CD4-positive, alpha-beta memory T cell (primary cell): ENCODE measurements at places on chromosomes 5 and 9. TPM values are rescaled to one million over a fixed set of nuclear protein-coding genes. Genes with fewer than 3 reads are reported as not detected.

Gene GLIPR2
- 18.9 TPM for total RNA-seq

DNA sequence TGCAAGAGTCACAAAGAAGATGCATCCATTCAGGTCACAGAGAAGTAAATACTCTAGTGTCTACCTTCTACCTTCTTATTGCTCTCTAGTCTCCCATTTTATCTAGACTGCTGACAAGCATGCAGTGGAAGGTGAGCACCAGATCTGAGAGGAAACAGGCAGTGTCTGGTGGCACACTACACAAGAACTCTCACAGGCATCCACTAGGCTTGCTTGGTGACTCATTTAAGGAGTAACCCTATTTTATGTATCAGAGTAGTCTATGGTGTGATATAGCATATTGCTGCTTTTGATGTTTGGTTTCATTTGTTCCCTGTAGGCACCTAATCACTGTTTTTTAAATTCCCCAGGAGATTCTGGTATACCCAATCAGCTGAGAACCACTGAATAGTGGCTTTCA lies 1.6 kb upstream of the THBS4 start:
- no peak for DNase-seq
- H3K36me3 ChIP-seq, result no peaks in the 10 kb centered on the region
- H3K27ac ChIP-seq, result no peak overlapping the region
- H3K27me3 ChIP-seq, result peaks cover 20% of the 10 kb centered on the region

Gene PHPT1
- 41.3 TPM for total RNA-seq

Gene SLC1A1
- 1.00 TPM for total RNA-seq

GRCh38 chr5:81336556-81336955 lies 35.2 kb downstream of the ZCCHC9 start:
- no peak overlapping the region for H3K4me3 ChIP-seq
- H3K36me3 ChIP-seq, result no peaks in the 10 kb centered on the region
- H3K27me3 ChIP-seq, result peaks cover 3% of the 10 kb centered on the region
- H3K4me1 ChIP-seq, result no peaks in the 10 kb centered on the region
- no peak overlapping the region for H3K27ac ChIP-seq

Gene BTNL3
- total RNA-seq, result not detected

- peaks cover 41% of the 10 kb centered on the region for H3K4me1 ChIP-seq
- no peak for DNase-seq
- H3K27me3 ChIP-seq, result peaks cover 5% of the 10 kb centered on the region
- H3K4me3 ChIP-seq, result no peak overlapping the region
- H3K36me3 ChIP-seq, result no peaks in the 10 kb centered on the region
- H3K27ac ChIP-seq, result no peak overlapping the region
Measured at GRCh38 chr9:95499046-95499676, 17.6 kb downstream of the PTCH1 start.

GRCh38 chr9:107484117-107484723 lies 5.3 kb downstream of the KLF4 start:
- H3K4me3 ChIP-seq, result no peak overlapping the region
- no peaks in the 10 kb centered on the region for H3K36me3 ChIP-seq
- peaks cover 10% of the 10 kb centered on the region for H3K4me1 ChIP-seq
- H3K27me3 ChIP-seq, result no peaks in the 10 kb centered on the region
